ENCODE measurements at places on chromosomes 6 and 20. TPM values are rescaled to one million over a fixed set of nuclear protein-coding genes. Genes with fewer than 3 reads are reported as not detected.

SLC22A7 gene
- not detected for total RNA-seq

- DNase-seq: no peak
- no peaks in the 10 kb centered on the region for H3K4me1 ChIP-seq
- no peaks in the 10 kb centered on the region for H3K36me3 ChIP-seq
Observed at GRCh38 chr6:119764927-119765681, 415.5 kb upstream of the MAN1A1 start.

ABHD16B gene
- total RNA-seq: not detected

ENPP4 gene
- 5.7 TPM for total RNA-seq

- peak; percentile 42 for DNase-seq
- no peaks in the 10 kb centered on the region for H3K4me1 ChIP-seq
- no peak overlapping the region for H3K4me3 ChIP-seq
- H3K27ac ChIP-seq: no peak overlapping the region
- no peaks in the 10 kb centered on the region for H3K27me3 ChIP-seq
- no peaks in the 10 kb centered on the region for H3K36me3 ChIP-seq
Observed at GRCh38 chr20:32877507-32877906, 18.8 kb downstream of the EFCAB8 start.

LGSN gene
- total RNA-seq: 0.25 TPM
